ENCODE measurements at places on chromosomes 2 and 18. TPM values are rescaled to one million over a fixed set of nuclear protein-coding genes. Genes with fewer than 3 reads are reported as not detected.
A peak's percentile ranks its signal among the peaks of the same experiment; 100 is the strongest.

APOB gene
- 0.05 TPM for total RNA-seq

TEKT4 gene
- not detected for total RNA-seq

MC4R gene
- total RNA-seq = not detected

SLC4A3 gene
- total RNA-seq = 20.2 TPM

GAREM2 gene
- total RNA-seq = 2.8 TPM

DNA sequence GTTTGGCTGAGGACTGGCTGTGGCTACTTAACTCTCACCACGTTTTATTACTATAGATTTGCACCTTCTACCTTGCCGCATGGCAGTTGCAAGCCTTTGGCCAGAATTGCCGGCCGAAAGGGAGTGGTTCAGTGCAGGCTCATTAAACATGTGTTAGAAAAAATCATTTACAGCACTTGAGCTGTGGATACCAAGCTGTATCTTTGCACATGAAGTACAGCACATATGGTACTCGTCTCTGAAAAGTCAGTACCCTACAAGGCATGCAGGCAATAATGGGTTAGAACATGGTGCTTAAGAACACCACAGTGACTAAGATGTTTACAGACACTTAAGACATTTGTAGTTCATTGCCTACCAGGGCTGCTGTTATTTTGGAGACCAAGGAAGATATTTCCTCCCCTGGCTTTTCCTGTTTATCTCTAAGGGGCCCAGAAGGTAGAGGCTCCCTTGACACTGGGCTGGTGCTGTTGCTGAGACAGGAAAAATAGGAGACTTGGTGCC lies 103.1 kb downstream of the ZNF532 start:
- no peak overlapping the region for H3K4me3 ChIP-seq
- no peak for DNase-seq
- H3K4me1 ChIP-seq = no peaks in the 10 kb centered on the region
- no peaks in the 10 kb centered on the region for H3K27me3 ChIP-seq
- no peak overlapping the region for H3K27ac ChIP-seq

DNA sequence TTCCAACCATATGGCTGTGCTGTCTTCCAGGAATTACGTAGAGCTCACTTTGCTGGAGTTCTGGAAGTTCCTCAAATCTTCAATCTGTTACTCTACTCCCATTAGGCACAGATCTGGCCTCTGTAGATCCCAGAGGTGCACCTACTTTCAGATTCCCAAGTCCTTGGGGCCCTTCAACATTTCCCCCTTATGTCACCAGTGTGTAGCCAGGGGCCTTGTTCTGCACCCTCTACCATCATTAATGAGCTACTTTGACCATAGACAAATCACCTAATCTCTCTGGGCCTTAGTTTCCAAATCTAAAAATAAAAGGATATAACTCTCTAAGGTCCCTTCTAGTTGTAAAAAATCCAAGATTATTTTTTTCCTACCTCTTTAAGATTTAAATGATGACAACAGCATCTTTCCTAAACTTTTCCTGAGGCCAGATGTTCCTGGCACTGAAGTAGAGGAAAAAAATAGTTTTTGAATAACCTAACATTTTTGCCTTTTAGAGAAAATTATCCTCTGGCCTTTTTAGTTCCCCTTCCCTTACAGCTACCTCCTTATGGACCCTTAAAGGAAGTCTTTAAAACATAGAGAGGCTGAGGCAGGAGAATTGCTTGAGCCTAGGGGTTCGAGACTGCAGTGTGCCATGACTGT lies 31.0 kb upstream of the WIPF1 start:
- no peak for DNase-seq
- H3K27me3 ChIP-seq = peaks cover 17% of the 10 kb centered on the region
- H3K4me1 ChIP-seq = no peaks in the 10 kb centered on the region
- H3K36me3 ChIP-seq = no peaks in the 10 kb centered on the region

DNA sequence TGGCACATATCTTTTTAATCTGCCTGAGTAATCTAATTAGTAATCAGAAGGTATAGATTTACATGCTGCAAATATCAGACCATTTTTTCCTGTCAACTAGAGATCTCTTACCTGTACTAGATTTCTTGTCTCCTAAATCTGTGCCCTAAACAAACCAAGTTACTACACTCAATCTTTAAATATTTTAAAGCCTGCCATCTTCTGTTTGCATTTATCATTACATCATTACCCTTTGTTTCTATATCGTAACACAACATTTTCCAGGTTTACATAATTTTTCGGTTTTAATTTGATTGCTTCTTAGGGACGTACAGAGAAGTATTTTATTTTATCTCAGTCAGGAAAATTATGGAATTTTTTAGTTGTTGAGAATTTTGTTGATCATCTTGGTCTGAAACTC lies 25.7 kb downstream of the PSMA8 start:
- H3K27me3 ChIP-seq = peaks cover 12% of the 10 kb centered on the region
- H3K4me1 ChIP-seq = no peaks in the 10 kb centered on the region
- no peak overlapping the region for H3K4me3 ChIP-seq
- DNase-seq = no peak
- no peak overlapping the region for H3K27ac ChIP-seq

- H3K27me3 ChIP-seq = no peaks in the 10 kb centered on the region
- peak; percentile 52 for DNase-seq
- peak overlapping the region; percentile 19 for H3K27ac ChIP-seq
Observed at GRCh38 chr18:58520969-58521368, 107.9 kb downstream of the ALPK2 start.

GRCh38 chr2:134070281-134070741 lies 183.6 kb upstream of the MGAT5 start:
- no peaks in the 10 kb centered on the region for H3K36me3 ChIP-seq
- H3K27ac ChIP-seq = no peak overlapping the region
- no peak for DNase-seq
- no peaks in the 10 kb centered on the region for H3K4me1 ChIP-seq
- no peaks in the 10 kb centered on the region for H3K27me3 ChIP-seq
- H3K4me3 ChIP-seq = no peak overlapping the region

GRCh38 chr18:57446322-57446721 lies 11.1 kb downstream of the ONECUT2 start:
- peaks cover 93% of the 10 kb centered on the region for H3K36me3 ChIP-seq
- peak overlapping the region; percentile 96 for H3K4me3 ChIP-seq
- H3K27ac ChIP-seq = peak overlapping the region; percentile 79
- H3K4me1 ChIP-seq = peaks cover 92% of the 10 kb centered on the region

DNA sequence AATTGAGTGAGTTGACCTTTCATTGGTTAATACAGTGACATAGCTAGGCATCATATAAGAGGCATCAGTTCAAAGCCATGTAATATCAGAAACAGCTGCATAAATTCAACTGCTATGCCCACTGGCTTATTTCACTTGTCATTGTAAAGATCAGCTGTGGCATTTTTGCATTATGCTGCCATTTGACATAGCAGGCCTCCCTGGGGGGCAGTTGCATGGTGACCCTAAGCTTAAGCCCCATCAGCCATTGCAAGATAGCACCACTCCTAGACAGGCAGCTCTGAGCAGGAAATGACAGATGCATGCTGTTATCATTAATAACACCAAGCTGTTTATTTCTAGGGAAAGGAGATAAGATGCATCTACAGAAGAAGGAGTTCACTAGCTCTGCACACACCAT lies 233.4 kb upstream of the CNTNAP5 start:
- H3K36me3 ChIP-seq = no peaks in the 10 kb centered on the region
- H3K27ac ChIP-seq = no peak overlapping the region
- H3K4me1 ChIP-seq = no peaks in the 10 kb centered on the region
- no peak for DNase-seq

DNA sequence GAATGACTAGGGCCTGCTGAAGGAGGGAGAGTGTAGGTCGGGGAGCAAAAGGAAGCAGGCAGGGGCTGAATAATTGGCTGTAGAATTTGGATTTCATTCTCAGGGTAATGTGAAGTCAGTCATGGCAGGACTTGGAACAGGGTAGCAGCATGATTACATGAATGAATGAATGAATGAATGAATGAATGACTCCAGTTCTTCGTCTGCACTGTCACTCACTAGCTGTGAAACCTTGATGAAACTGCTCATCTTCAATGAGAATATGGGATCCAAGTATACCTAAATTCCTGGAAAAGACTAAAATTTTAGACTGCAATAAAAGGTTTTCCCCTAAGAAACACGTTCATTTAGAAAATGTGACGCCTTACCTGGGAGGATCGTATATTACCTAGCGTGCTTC lies 3.0 kb upstream of the RND3 start:
- DNase-seq = no peak
- no peak overlapping the region for H3K4me3 ChIP-seq
- H3K27me3 ChIP-seq = peaks cover 8% of the 10 kb centered on the region
- peaks cover 24% of the 10 kb centered on the region for H3K36me3 ChIP-seq

- peaks cover 2% of the 10 kb centered on the region for H3K36me3 ChIP-seq
- H3K4me3 ChIP-seq = no peak overlapping the region
- H3K27ac ChIP-seq = no peak overlapping the region
- DNase-seq = no peak
- H3K4me1 ChIP-seq = peaks cover 26% of the 10 kb centered on the region
Observed at GRCh38 chr2:215536510-215536909, 100.6 kb upstream of the FN1 start.

DNA sequence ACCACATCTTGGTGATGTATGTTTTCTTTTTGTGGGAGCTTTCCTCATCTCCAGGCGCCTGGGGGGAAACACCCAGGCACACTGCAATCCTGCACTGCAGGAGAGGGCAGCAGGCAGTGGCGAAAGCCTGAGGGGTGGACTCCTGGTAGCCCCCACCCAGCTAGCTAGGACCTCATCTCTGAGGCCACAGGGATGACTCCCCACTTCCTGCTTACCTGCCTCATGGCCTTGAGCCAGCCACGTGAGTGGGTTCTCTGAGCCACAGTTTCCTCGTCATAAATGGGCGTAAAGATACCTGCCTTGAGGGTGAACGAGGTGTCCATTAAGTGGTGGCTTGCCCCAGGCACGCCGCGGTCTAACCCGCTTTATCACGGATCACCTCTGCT lies 19.1 kb downstream of the TRAF3IP1 start:
- no peak overlapping the region for H3K4me3 ChIP-seq
- H3K27me3 ChIP-seq = no peaks in the 10 kb centered on the region
- DNase-seq = peak; percentile 9
- peaks cover 8% of the 10 kb centered on the region for H3K36me3 ChIP-seq

DNA sequence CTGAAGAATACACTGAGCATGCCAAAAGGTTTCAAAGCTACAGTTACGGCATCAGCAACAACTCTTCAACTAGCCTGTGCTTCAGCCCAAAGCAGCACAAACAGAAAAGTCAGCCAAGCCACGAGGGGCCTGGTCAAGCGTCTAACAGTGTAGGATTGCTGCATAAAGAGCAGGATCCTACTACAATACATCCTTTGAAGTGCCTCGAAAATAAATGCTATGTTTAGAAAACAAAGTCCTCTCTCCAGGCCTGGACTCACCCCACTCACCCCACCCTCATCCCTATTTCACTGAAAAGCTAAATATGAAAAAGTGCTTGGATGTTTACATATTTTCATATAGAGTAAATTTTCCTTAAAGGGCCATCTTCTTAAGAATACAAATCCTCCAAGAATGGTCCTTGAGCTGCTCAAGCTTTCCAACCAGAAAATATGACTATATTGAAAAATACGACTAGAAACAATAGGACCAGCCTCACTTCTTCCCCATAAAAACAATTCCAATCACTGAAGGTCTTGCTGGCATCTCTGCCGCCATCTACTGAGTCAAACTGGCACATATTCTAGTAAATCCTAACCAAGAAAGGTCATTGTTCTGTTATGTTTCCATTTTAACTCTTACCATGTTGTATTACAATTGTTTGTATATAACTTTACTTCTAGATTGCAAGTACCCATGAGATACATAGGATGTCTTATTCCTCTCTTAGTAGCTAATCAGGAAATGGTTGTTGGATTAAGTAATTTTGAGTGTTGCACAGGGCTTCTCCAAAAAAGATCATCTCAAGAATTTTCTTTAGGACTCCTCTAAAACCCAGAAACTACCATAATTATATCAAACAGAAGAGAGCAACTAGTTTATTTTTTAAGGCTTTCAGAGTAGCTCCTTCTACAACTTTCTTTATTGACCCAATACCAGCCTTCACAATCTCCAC lies 63.6 kb downstream of the CLHC1 start:
- H3K27me3 ChIP-seq = no peaks in the 10 kb centered on the region
- H3K36me3 ChIP-seq = no peaks in the 10 kb centered on the region
- H3K4me1 ChIP-seq = peaks cover 29% of the 10 kb centered on the region
- no peak overlapping the region for H3K27ac ChIP-seq

- peak overlapping the region; percentile 43 for H3K4me3 ChIP-seq
- peaks cover 11% of the 10 kb centered on the region for H3K36me3 ChIP-seq
- DNase-seq = peak; percentile 74
- peaks cover 61% of the 10 kb centered on the region for H3K4me1 ChIP-seq
- H3K27me3 ChIP-seq = no peaks in the 10 kb centered on the region
- H3K27ac ChIP-seq = peak overlapping the region; percentile 85
Observed at GRCh38 chr2:112626604-112627059, 19.1 kb upstream of the SLC20A1 start.

- H3K27ac ChIP-seq = no peak overlapping the region
- H3K27me3 ChIP-seq = no peaks in the 10 kb centered on the region
- H3K36me3 ChIP-seq = peaks cover 4% of the 10 kb centered on the region
- no peak for DNase-seq
Observed at GRCh38 chr2:54021702-54022101, 50.9 kb upstream of the PSME4 start.

DNA sequence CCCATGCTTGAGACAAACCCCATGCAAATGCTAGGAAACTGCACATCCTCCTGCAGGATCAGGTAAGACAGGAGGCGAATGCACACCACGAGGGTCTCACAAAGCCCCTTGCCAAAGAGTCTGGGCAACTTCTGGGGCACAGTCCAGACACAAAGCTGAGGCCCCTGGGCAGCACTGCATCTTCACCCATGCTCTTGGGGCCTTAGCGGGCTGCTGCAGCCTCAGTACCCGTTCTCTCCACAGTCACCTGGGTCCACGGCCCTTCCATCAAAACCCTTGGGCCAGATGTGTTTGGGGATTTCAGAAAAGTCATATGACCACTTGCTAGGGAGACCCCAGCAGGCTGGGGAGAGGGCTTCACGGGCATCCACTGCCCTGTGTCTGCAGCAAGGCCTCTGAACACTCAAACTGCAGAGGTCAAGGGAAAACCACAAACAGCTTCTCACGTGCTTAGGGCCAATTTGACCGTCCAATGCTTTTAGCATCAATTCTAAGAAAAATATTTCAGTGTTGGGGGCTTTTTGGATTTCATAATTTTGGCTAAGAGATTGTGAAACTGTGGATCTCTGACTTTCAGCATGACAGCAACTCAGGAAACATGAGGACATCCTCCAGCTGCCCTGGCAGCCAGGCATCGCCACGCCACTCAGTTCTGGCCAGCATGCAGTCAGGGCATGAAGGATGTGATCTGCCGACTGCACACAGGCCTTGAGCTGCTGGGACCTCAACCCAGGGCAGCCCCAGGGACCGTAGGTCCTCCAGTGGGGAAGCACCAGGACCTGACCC lies 20.0 kb downstream of the PASK start:
- H3K4me3 ChIP-seq = no peak overlapping the region
- H3K4me1 ChIP-seq = no peaks in the 10 kb centered on the region
